NCI-H774 (cell line): ENCODE measurements at places on chromosomes 2 and 18.

DNA sequence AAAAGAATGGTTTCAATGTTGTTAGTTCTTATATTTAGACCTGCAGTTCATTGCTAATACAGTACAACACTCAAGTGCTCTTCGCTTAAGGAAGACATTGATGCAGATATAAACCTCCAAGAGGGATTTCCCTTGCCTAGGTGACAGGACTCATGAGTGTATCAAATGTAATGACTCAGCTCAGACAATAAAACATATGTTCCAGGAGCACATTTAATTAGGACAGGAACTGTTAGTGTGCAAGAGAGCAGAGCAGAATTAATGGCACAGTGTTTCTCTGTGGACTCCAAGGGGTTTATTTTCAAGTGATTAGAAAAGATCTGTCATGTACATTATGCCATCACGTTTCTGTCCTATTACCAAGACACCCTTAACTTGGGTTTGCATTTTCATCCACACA lies 375.0 kb downstream of the LRRTM4 start:
- no peak for DNase-seq

DNA sequence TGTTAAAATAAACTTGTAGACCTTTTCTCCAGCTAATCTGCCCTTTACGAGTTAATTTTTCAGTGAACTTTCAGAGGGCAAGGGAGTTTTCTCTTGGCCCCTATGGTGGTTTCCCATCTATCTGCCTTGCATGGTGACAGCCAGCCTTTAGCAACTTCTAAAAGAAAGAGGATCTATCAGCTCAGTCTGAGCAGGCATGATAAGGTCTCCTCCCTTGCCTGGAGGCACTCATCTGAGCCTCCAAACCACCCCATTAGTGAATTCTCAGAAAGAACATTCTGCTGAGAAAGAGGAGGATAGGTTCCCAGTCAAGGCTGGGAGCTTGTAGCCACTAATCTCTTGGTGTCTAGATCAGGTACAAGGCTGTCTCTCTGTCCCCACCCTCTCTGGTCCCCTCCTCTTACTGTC lies 10.7 kb upstream of the GYPC start:
- no peak for DNase-seq

DNA sequence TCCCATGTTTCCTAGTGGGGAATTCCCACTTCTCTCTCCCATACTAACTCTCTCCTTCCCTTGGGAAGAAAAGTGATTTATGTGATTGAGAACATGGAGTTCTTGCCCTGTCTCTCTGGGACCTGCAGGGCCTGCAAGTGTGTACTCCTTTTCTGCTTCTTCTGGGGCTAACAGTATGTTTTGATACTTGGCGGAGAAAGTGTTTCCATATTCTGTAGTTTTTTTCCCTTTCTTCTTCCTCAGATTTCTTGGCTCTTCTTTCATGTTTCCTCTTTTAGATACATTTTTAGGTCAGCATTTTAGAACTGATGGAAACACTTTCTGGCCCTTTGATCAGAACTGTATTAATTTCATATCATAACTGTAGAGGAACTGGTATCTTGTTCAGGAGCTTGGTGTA lies 352.2 kb downstream of the DLGAP1 start:
- no peak for DNase-seq

- peak; percentile 8 for DNase-seq
Observed at GRCh38 chr2:197777823-197778407, 7.2 kb downstream of the BOLL start.

DNA sequence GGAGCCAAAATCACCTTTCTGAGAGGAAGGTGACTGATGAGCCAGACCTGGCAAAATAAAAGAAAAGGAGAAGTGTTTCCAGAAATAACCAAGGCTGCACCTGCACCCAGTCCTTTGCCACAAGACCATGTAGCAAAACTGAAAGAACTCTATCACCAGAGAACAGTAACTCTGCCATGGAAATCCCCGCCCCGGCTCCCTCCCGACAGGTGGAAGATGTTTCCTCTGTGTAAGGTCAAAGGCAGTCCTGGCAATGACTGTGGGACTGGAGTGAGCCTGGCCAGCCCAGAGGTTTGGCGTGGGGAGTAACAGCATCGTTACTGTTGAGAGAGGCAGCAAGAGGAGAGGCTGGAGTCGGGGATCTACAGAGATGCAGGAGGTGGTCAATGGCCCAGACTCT lies 42.3 kb downstream of the SPRED2 start:
- no peak for DNase-seq

- no peak for DNase-seq
Observed at GRCh38 chr18:46574000-46574742, 82.8 kb downstream of the LOXHD1 start.

GRCh38 chr2:64750001-64750816 lies 96.5 kb upstream of the SERTAD2 start:
- DNase-seq, result no peak

DNA sequence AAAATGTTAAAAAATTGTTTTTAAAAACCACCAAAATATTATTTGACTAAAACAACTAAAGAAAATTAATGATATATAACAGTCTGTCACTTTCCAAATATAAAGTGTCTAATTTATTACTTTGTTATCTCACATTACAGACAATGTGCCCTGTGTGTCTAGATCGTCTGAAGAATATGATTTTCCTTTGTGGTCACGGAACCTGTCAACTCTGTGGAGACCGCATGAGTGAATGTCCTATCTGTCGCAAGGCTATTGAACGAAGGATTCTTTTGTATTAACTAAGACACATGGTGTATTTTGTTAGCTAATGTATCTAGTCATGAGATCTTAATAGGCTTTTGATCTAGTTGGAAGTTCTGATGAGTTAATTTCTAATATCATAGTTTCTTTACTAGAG lies 123.8 kb downstream of the MIB1 start:
- DNase-seq, result no peak

GRCh38 chr18:9735238-9735637 lies 27.1 kb downstream of the RAB31 start:
- DNase-seq, result no peak

- DNase-seq, result no peak
Observed at GRCh38 chr2:80259292-80259691, 45.3 kb downstream of the LRRTM1 start.

- no peak for DNase-seq
Observed at GRCh38 chr2:207040696-207041095, 101.4 kb downstream of the CPO start.

- no peak for DNase-seq
Observed at GRCh38 chr2:175766880-175767279, 235.2 kb downstream of the LNPK start.

DNA sequence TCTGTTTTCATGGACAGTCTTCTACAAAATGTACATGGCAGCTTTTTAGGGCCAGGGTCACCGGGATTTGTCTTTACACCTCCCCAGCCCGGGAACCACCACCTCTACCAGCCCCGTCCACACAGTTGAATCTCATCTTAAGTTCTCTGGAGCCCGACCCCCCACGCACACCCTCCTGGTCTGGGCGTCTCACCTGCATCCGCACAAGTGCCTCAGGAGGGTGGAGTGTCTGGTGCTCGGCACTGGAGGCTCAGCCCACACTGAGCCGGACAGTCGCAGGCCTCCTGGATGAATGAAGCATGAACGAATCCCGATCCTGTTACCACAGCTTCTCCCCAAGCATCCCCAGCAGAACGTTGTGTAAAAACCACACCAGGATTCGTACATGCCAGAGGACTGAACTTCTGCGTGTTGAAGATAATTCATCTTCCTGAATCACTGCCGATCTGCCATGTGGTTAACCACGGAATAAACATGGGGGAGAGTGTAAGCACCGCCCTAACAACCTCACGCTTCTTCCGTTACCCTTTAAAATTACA lies 162.0 kb downstream of the RTP5 start:
- no peak for DNase-seq

GRCh38 chr2:70388128-70388527 lies 86.3 kb upstream of the FAM136A start:
- no peak for DNase-seq

- DNase-seq, result no peak
Observed at GRCh38 chr2:11683966-11684365, 14.0 kb upstream of the NTSR2 start.

- DNase-seq, result no peak
Observed at GRCh38 chr2:240405133-240405532, 30.3 kb upstream of the GPC1 start.

DNA sequence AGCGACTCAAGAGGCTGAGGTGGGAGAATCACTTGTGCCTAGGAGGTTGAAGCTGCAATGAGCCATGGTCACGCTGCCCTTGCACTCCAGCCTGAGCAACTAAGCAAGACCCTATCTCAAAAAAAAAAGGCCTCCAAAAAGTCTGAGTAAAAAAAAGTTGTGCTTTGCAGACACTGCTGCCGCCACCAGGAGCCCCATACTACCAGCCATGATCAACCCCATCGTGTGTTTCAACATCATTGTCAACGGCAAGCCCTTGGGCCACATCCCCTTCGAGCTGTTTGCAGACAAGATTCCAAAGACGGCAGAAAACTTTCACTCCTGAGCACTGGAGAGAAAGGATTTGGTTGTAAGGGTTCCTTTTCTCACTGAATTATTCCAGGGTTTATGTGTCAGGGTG lies 137.1 kb downstream of the INO80D start:
- DNase-seq, result no peak
